ENCODE measurements at places on chromosomes 13 and 19.

- no peak for DNase-seq
These were observed 330.8 kb upstream of the SPRY2 start for GRCh38 chr13:80671773-80672172.

GRCh38 chr13:113840541-113841352 lies 23.1 kb downstream of the GAS6 start:
- DNase-seq: no peak

- no peak for DNase-seq
These were observed 30.4 kb downstream of the NAXD start for GRCh38 chr13:110645750-110646149.

DNA sequence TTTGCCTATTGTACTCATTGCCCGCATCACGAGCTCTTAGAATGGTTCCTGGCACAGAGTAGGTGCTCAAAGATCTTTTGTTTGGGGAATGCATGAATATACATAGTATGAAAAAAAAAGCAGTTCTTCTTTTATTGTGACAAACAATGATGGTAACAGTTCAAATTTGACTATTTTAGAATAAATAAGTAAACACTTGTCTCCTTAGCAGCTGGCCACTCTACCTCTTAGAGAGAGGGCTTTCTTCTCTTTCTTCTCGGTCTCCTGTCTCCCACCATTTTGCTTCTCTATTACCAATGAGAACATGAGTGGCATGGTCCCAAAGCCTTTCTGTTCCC lies 639 bp upstream of the SLAIN1 start:
- no peak for DNase-seq

- DNase-seq: no peak
These were observed 16.2 kb upstream of the NFIC start for GRCh38 chr19:3350014-3350663.

GRCh38 chr13:48159826-48160225 lies 64.9 kb upstream of the MED4 start:
- DNase-seq: peak; percentile 15

- no peak for DNase-seq
These were observed 11.1 kb upstream of the UQCR11 start for GRCh38 chr19:1616396-1616795.

- DNase-seq: no peak
These were observed 70.0 kb downstream of the SPATA13 start for GRCh38 chr13:24230428-24231072.

GRCh38 chr19:55132453-55133129 lies 15.2 kb upstream of the PPP1R12C start:
- DNase-seq: no peak

DNA sequence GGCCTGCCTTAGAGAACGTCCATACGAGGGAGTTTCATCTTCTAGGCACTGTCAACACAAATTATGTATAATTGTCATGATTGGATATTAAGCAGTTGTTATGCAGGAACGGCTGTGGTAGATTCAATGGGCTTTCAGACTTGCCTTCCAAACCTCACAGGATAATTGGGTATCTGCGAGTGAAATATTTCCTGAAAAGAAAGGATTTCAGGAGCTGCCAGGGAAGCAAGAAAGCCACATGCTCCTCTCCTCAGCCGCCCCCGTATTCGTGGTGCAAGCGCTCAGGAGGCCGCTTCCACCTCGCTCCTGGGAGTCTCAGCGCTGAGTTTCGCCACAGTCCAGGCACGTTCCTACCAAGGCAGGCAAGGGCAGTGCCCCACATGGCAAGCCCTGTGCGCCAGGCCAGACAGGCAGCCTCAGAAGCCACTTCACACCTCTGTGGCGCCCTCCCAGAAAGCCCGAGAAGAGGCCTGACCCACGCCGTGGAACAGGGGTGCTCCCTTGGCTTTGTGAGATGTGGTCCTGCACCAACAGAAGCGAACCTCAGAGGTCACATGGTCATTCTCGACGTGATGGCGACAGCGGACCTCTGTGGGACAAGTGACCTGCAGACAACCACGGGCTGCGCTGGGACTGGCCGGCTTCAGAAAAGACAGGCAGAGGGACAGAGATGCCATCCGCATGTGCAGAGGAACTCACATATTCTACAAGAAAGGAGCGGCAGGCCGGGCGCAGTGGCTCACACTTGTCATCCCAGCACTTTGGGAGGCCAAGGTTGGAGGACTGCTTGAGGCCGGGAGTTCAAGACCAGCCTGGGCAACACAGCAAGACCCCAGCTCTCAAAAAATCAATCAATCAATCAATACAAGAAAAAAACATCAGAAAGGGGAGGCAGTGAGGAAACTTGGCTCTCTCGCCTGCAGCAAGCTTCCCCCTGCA lies 41.4 kb downstream of the CEBPG start:
- DNase-seq: no peak

DNA sequence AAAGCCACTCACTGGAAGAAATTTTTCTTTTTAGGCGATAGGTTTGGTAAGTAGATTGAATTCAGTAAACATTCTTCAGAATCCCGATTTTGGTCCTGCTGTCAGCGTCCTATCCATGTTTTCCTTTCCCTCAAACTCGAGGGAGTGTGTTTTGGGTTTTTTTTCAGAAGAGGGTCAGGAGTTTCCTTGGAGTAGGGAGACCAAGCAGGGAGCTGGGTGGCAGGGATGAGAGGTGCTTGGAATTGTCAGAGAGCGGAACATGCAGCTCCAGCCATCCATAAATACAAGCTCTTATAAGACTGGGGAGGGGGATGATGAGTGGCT lies 1.6 kb upstream of the PCDH8 start:
- no peak for DNase-seq

DNA sequence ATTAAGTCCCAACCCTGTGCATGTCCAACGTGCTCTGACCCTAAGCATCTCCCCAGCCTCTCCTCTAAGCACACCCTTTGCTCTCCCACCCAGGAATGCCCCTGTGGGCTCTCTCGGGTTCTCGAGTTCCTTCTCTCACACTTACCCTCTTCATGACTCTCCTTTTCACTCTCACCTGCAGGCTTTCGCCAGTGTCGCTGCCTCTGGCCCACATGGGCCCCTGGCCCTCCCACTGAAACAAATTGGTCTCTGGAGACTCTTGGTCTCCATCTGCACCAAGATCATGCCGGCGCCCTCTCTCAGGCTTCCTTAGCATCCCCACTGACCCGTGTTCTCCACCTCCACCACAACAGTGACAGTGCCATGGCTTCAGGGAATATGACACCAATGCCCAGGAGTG lies 19.6 kb upstream of the SACS start:
- DNase-seq: no peak

- DNase-seq: no peak
These were observed 51.1 kb downstream of the TNFRSF19 start for GRCh38 chr13:23621316-23621645.

DNA sequence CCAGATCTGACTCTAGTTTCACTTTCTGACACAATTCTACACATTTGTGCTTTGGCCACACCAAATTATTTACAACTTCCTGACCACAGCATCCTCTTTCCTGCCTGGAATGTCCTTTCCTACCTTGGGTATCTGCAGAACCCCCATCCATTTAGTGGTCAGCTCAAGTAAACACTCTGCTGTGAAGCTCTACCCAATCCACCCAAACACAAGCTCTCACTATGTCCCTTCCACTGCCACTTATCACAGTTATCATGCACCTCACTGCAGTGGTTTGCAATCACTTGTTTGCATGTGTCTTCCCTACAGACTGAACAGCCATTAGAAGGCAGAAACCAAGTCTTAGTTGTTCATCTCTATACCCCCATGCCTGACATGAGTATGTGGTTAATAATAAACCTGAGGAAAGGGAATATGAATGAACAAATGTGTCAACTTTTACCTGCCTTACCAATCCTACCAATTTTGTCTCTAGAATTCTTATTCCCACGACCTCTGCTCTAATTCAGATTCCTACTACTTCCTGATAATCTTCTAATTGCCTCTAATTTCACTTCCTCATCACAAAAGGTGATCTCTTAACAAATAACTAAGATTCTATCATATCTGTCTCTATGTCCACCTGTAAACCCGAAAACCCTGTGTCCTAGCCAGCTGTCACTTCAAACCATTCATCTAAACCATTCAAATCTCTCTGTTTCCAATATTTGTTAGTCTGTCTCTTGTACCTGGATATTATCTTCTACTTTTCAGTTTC lies 25.1 kb downstream of the LNX2 start:
- DNase-seq: no peak

DNA sequence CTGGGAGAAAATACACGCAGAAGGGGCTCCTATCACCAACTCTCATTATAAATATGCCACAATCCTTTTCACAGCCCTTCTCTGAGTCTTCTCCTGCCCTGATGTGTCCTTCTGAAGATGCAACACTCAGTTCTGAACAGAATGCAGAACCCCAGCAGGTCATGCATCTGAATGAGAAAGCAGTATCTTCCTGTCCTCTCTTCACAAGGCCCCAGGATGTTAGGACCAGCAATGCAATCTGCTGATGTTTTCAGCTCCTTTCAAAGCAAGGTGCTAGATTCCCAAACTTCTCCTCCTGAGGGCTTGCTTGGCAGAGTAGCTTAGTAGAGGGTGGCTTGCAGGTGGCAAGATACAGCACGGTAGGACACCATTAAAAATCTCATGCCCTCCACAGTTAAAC lies 22.3 kb upstream of the DOCK9 start:
- DNase-seq: peak; percentile 6

DNA sequence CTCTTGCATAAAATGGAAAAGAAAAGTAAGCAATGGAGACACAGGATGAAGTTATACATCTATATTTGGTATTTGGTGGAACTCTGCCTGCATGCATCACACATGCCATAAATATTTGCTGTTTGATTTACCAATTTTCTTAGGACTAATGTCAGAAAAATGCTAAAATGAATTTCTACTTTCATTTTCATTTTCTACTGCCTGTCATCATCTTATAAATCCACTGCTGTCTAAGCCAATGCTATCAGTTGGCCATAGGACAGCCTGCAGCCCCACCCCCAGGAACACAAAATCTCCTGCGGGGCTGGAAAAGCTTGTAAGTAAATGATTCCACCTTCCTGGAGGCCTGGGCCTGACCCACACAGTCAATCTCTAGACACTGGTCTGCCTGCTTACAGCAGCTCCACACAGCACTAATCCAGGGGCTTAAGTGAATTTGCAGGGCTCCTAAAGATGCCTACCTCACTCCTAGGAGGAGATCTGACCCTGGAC lies 122.0 kb downstream of the ENOX1 start:
- no peak for DNase-seq

DNA sequence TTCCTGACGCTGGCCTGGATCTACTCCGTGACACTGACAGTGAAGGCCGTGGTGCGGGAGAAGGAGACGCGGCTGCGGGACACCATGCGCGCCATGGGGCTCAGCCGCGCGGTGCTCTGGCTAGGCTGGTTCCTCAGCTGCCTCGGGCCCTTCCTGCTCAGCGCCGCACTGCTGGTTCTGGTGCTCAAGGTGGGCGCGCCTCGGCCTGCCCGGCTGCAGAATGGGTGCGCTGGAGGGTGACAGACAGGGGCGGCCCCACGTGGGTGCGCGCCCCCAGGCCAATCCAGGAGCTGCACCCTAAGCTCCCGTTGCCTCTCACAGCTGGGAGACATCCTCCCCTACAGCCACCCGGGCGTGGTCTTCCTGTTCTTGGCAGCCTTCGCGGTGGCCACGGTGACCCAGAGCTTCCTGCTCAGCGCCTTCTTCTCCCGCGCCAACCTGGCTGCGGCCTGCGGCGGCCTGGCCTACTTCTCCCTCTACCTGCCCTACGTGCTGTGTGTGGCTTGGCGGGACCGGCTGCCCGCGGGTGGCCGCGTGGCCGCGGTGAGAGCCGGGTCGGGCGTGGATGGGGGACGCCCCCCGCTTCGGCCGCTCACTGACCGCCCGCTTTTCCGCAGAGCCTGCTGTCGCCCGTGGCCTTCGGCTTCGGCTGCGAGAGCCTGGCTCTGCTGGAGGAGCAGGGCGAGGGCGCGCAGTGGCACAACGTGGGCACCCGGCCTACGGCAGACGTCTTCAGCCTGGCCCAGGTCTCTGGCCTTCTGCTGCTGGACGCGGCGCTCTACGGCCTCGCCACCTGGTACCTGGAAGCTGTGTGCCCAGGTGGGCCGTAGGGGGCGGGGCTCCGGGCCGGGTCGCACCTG lies 7.2 kb downstream of the ABCA7 start:
- no peak for DNase-seq

DNA sequence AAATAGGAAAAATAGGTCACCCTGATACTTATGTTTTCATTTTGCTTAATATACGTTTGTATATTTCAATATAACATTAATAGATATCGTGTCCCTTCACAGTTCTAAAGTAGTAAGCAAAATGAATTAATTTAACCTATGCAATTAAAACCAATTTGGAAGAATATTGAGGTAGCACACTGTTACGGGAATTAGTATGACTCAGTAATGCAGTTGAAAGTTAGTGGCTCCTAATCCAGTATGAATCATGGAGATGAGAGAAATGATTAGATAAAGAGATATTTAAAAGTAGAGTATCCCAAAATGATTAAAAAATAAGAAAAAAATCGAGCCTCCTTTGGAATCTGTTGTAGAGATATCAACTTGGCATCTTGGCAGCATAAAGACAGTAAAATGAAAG lies 177.0 kb upstream of the SLITRK6 start:
- DNase-seq: no peak

DNA sequence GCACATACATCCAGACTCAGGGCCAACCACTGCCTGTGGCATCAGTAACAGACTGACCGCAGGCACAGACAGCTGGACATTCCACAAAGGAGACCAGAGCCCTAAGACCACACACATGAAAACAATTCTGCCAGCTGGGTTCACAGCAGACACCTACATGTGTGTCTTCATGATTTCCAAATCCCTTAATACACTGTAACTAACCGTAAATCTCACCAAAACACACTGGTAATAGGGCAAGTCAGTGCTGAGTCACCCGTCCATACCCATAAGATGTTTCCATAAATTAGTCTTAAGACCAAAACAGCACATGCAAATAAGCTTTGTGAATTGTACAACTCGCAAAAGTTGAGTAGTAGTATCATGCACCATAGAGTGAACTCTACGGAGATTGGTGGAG lies 65.4 kb downstream of the TUBGCP3 start:
- no peak for DNase-seq

GRCh38 chr13:98301721-98302120 lies 124.7 kb upstream of the RNF113B start:
- no peak for DNase-seq

- no peak for DNase-seq
These were observed 7.9 kb downstream of the SIPA1L3 start for GRCh38 chr19:37914908-37915307.

DNA sequence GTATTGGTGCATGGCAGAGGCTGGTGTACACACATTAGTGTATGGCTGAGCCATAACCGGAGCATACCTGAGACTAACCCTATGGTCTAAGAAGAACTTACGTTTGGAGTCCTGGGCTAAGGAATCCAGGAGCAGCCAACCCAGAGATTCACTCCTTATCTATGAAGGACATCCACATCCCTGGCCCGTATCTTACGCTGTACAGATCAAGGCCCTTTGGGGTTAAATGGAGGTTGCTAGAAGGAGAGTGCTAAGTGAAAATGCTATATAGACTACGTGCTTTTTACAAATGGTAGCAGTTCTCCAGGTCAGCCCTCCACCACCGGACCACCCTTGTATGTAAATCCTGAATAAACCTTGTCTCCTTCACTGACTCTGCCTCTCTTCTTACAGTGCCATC lies 1.9 kb upstream of the SUGT1 start:
- no peak for DNase-seq

Data from NT2/D1 (cell line).